ENCODE measurements at places on chromosomes 1 and 21.

- DNase-seq, result no peak
These were observed 809 bp downstream of the SYT11 start for GRCh38 chr1:155859881-155860871.

DNA sequence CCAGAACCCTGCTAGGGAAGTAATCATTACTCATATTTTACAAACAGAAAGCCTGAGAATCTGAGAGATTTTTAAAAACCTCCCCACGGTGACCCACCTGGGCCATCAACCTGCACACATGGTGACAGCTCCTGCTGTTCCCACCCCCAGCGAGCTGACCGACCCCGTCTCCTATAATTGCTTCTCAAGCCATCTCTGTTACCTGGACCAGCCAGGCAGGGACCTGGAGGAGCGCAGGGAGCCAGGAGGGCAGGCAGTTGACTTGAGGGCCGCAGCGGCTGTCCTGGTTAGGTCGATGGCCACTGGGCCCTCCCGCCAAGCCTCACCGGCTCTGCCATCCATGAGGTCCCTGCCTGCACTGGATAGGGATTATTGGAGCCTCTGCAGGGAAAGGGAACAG, 7.7 kb downstream of the TFF2 start:
- DNase-seq, result no peak

- no peak for DNase-seq
These were observed 4.9 kb upstream of the C1orf74 start for GRCh38 chr1:209789245-209789644.

GRCh38 chr1:59143811-59144210, 153.1 kb upstream of the FGGY start:
- no peak for DNase-seq

DNA sequence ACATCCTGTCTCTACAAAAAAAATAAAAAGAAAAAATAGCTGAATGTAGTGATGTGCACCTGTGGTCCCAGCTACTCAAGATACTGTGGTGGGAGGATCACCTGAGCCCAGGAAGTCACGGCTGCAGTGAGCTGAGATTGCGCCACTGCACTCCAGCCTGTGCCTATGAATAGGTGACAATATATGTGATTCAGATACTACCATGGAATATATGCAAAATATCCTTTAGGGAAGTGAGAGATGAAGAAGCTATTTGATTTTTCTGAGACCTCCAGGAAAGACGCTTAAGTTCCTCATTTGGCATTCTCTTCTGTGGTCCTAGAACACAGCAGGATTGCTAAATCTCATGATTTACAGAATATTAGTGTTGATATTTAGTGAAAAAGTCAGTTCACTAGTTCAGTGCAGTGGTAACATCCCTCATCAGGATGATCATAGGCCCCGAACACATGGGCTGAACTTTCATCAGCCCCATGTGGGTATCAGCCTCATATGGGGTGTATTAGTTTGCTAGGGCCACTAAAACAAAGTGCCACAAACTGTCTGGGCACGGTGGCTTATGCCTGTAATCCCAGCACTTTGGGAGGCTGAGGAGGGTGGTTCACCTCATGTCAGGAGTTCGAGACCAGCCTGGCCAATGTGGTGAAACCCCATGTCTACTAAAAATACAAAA, 6.0 kb upstream of the VASH2 start:
- DNase-seq, result no peak

Data from stimulated activated CD4-positive, alpha-beta T cell treated with anti-CD3 and anti-CD28 coated beads, Interleukin-1b, Interleukin-23, amount 100 ng/mL, for 4 hours (primary cell).